GM23248 (cell line): ENCODE measurements at places on chromosomes 13 and 19. TPM values are rescaled to one million over a fixed set of nuclear protein-coding genes. Genes with fewer than 3 reads are reported as not detected.

Gene ZNF534
- total RNA-seq = 0.25 TPM in 1 of 2 replicates, not detected in the other

Gene FGF14
- under 0.01 TPM in 1 of 2 replicates, not detected in the other for total RNA-seq

DNA sequence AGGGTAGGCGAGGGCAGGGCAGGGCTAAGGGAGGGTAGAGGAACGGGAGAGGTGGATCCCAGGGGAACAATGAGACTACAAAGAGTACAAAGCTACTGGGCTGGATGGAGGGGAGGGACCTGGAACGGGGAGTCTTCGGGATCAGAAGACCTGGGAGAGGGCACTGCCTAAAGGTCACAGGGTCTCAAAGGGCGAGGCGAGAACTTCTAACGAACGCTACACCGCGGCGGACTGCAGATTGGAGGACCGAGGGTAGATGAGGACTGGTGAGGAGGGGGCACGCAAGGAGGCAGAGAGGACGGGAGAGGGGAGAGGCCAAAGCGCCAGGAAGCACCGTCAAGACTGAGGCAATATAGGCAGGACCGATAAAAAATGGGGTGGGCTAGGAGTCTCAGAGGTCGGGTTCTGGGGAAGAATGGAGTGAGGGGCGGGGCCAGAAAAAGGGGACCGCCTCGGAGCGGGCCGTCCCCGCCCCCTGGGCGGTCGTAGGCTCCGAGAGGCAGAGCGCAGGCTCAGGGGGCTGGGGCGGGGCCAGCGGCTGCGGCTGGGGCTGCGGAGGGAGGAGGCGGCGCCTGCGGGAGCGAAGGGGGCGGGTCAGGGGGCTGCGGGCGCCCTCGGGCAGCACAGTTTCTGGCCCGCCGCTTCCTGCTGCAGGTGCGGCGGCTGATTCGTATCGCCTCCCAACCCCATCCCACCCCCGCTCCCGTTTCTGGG is 1.3 kb upstream of the KCNC3 start:
- DNase-seq = peak; percentile 59
- H3K27ac ChIP-seq = no peak overlapping the region
- no peaks in the 10 kb centered on the region for H3K36me3 ChIP-seq
- H3K4me1 ChIP-seq = no peaks in the 10 kb centered on the region
- H3K27me3 ChIP-seq = peaks cover 54% of the 10 kb centered on the region

DNA sequence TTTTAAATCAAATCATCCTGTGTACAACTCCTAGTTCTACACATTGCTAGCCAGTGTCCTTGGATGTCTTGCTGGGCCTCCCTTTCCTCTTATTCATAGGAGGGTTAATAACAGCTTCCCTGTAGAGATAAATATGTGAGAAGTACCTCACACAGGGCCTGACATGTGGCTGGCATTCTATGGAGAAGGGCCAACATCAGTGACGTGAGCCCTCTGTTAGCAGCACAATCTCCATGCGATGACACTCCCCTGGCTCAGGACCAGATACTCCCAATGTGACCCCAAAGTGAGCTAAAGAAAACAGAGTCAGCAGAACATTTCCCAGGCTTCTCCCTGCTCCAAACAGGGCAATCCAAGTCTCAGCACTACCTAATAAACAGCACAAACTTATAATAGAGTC is 818.4 kb downstream of the DIAPH3 start:
- H3K4me1 ChIP-seq = no peaks in the 10 kb centered on the region
- DNase-seq = no peak
- no peaks in the 10 kb centered on the region for H3K36me3 ChIP-seq
- H3K27ac ChIP-seq = no peak overlapping the region
- no peaks in the 10 kb centered on the region; the same call in 1 of the 2 replicates for H3K27me3 ChIP-seq

GRCh38 chr19:10965398-10965797 is 4.6 kb downstream of the SMARCA4 start:
- DNase-seq = no peak
- no peaks in the 10 kb centered on the region for H3K36me3 ChIP-seq
- H3K27me3 ChIP-seq = no peaks in the 10 kb centered on the region
- H3K4me1 ChIP-seq = no peaks in the 10 kb centered on the region; the same call in 1 of the 2 replicates
